Activated T-cell treated with anti-CD3 and anti-CD28 coated beads, Interleukin-2, amount 50 U/mL, for 4 hours (primary cell): ENCODE measurements at places on chromosomes 12 and 14.

- no peak for DNase-seq
These were observed 14.4 kb downstream of the EML1 start for GRCh38 chr14:99807413-99808153.

- no peak for DNase-seq
These were observed 67.6 kb downstream of the RIN3 start for GRCh38 chr14:92581206-92581605.

GRCh38 chr12:54019091-54019811 is 9.0 kb upstream of the HOXC6 start:
- no peak for DNase-seq

DNA sequence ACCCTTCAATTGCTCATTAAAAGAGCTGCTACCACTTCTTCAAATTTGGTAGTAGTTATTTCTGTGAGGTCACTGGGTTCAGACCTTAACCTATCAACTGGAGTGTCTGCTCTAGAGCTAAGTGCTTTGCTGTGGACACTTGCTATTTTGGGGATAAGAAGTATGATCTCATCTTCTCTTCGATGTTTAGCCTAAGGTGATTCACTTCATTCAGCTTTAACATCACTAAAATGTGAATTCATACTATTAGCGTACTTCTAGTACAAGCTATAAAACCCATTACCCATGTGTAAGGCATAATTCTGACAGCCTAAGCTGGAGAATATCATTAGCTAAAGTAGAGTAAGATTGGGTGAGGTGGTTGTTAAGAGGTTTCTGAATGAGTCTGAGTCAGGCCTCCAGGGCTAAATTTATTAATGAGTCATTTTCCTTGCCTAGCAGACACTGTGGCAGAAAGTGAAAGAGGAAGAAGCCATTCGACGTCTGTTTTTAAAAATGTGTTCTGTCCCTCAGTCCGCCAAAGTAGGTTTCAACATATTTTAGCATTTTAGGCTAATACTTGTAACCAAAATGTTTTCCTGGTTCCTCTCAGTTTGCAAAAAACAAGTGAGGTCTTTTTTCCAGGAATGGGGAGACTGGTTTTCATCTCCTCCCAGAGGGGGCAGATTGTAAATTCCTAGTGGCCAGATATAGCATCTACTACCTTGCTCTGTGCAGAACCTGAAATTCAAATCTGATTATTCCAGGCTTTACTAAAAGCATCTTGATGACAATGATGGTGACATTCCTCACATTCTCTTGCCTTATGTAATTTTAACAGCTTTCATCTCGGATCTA is 103.6 kb downstream of the SSPN start:
- no peak for DNase-seq

GRCh38 chr12:72491426-72491825 is 219.3 kb downstream of the TRHDE start:
- DNase-seq: no peak

DNA sequence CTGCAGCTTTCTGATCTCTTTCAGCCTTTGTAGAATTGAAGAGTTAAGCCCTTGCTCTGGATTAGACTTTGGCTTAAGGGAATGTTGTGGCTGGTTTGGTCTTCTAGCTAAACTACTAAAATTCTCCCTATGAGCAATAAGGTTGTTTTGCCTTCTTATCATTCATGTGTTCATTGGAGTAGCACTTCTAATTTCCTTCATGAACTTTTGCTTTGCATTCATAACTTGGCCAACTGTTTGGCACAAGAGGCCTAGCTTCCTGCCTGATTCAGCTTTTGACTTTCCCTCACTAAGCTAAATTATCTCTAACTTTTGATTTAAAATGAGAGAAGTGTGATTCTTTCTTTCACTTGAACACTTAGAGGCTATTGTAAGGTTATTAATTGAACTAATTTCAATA is 384.3 kb downstream of the RAD51B start:
- DNase-seq: no peak

- no peak for DNase-seq
These were observed 2.6 kb upstream of the CAPRIN2 start for GRCh38 chr12:30757316-30757715.

DNA sequence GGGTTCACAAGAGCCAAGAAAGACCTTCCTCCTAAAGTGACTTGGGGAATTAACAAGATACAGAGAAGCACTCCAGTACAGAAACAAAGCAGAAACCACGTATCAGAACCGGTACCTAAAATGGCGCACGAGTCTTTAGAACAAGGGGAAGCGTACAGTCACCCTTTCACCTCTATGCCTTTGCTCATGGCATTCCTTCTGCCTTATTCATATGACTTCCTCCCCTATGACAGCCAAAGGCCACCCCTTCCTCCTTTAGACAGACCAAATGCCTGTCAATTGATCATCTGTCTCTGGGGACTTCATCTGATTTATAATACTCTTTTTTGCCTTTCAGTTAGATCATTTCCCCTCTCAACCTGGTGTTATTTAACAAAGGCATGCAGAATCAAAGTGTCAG is 89.5 kb upstream of the OSBPL8 start:
- no peak for DNase-seq

DNA sequence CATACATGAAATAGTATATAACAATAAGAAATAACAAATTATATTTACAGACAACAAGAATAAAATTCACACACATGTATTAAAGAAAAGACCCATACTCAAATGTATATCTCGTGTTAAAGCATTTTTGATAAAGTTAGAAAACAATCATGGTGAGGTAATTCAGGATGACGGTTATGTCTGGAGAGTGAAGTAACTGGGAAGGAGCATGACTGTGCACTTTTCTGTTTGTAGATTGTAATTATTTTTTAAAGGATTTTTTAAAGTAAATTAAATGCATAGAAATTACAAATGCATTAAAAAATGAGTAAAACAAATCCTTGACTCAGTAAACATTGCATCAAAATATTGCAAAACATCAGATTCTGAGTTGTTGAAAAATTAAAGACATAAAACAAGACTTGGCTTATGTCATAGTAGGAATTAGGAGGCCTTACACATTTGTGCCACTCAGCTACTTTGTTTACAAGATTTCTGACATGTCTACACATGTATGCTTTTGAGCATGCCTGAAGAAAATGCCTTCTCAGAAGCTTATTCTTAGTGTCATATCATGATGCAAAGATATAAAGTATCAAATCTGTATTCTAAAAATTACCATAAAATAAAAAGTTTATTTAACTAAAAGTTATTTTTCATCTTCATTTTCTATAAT is 1325.1 kb downstream of the SLC16A7 start:
- no peak for DNase-seq

- DNase-seq: no peak
These were observed 26.2 kb downstream of the BCL11B start for GRCh38 chr14:99245564-99246511.

- DNase-seq: no peak
These were observed 256.7 kb upstream of the PLEKHG7 start for GRCh38 chr12:92446083-92446460.

DNA sequence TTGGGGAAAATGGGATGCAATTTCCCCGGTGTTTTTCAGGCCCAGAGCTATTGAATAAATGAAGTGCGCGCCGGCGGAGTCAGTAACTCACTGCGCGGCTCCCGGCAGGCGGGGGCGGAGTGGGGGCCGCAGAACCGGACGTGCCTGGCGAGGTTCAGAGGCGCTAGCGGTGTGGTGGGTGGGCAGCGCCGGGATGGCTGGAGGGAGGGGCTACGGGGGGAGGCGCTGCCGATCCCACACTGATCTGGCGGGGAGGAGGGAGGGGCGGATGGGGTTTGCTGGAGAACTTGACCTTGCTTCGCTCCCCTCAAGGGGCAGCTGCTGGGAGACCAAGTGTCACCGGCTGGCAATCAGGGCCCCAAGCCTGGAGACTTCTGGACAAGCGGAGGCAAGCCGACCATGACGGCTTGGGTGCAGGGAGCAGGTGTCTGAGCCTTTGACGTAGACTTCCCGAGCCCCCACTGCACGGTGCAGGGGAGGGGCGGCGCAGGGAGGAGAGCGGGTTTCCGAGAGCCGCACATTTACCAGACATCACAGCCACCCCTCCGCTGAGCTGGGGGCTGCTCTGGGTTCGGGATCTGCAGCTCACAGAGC is 174.1 kb upstream of the RTL1 start:
- no peak for DNase-seq

DNA sequence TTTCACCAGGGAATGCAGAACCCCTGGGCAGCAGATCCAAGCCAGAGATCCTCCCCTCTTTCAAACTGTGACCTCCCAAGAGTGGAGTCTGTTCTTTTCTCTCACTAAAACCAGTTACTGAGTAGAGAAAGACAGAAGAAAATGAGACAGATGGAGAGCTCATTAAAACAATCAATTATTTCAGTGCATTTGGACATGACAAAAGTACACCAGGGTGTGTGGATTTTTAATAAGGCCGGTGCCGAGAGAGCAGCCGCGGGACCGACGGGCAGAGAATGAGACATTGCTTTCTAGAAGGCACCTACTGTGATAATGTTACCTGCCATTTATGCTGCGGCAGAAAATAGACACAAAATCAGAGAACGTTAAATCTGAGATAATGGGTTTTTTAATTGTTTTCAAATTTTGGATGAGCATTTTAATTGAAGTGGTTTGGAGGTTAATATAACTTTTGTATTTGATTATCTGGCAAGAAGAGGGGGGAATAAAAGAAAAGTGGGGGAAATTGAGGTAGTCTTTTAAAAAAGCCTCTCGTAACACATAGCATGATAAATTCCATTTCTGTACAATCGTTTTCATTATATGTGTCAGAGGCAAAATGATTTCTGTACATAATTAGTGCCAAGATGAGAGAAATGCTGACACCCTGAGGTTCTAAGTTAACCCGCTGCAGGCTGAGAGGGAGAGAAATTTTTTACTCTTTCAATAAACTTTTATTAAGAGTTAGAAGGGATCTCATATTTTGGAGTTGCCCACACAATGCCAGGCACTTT is 70.8 kb downstream of the HSPB8 start:
- DNase-seq: no peak

GRCh38 chr12:91704446-91704845 is 441.2 kb downstream of the BTG1 start:
- no peak for DNase-seq

DNA sequence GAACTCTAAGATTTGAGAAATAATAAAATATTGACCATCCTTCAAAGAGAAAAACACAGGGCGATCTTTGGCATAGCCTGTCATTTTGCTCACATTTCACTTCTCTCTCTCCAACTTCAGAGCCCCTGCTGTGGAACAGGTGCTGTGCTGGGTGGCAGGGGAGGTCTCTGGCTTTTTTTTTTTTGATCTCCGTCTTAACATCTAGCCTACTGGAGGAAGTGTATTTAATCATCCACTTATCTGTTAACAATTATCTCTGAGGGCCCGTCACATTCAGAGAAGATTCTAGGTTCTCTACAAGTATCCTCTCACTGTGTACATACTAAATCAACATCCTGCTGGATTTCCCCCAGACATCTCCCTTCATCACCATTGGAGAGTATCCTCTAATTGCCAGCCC is 34.1 kb downstream of the CHST11 start:
- DNase-seq: no peak

DNA sequence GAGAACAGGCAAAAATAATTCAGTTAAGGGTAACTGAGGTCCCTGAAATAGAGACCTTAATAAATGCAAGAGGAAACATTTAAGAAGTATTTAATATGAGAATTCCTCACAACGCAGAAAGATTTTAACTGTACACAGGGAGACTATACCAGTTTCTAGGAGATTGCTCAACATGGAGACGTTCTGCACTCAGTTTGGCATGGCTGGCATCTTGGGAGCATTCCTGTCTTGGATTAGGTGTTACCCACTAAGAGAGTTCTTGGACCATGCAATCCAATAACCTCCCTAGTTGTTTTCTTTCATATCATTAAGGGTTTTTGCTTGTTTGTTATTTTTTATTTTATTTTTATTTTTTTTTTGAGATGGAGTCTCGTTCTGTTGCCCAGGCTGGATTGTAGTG is 302.4 kb downstream of the NELL2 start:
- DNase-seq: no peak

GRCh38 chr14:80216818-80217217 is 5.5 kb upstream of the DIO2 start:
- no peak for DNase-seq

DNA sequence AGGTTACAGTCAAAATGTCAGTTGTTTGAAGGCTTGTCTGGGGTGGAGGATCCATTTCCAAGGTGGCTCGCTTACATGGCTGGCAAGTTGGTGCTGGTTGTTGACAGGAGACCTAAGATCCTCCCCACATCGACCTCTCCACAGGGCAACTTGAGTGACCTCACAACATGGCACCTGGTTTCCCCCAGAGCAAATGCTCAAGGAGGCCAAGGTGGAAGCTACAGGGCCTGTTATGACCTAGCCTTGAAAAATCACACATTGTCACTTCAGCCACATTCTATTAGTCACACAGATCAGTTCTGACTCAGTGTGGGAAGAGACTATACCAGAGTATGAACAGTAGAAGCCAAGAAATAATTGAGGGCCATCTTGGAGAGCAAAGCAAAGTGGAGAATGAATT is 11.3 kb upstream of the GNG2 start:
- no peak for DNase-seq

DNA sequence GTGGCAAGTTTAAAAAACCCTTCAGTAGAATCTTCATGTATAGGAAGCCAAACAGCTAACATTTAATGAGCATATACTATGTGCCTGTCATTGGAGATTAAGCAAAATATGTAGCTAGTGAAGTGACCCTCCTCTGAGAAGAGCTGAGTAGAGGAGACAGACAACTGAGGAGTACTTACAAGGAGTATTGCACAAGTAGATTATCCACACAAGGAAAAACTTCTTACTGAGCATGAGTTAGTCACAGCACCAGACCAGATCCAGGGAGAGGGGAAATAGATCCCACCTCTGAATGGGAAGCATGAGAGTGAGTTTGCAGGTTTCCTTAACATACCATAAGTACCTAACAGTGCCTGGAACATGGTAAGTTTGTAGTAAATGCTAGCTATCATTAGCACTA is 33.0 kb downstream of the FRMD6 start:
- DNase-seq: no peak

DNA sequence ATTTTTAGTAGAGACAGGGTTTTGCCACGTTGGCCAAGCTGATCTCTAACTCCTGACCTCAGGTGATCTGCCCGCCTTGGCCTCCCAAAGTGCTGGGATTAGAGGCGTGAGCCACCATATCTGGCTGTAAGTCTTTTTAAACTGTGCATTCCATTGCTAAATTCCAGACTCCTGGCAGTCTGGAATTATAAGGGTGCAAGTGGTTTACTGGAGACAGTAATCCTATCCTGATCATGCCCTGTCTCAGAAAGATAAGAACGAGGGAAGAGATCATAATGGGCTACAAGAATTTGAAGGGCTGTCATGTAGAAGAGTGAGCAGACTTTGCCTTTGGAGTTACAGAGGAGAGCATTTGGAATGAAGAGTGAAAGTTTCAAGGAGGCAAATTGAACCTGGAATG is 6.8 kb upstream of the SLC4A8 start:
- no peak for DNase-seq

DNA sequence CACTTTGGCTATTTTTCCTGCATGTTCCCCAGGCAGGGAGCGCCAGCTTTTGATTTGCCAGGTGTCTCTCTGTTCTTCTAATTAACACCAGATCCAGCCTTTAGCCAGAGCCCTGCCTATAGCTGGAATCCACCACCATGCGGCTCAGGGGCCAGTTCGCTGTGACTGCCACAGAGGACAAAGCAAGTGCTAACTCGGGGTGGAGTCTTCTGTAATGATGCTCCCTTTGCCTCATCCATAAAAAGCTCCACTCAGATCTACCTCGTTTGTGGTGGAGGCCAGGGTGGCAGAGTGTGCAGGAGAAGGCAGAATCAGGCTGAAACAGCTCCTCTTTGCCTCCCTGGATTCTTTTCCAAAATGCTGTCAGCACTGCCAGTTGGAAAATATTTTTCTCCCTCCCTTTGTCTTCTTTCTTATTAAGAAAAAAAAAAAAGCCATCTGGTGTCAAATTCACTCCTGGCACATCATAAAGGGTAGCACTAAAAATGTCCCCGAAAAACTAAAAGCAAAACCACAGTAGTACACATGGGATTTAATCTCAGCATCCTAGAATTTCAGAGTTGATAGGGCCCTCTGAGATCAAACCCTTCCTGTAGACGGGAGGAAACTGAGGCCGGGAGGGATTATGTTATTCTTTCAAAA is 18.0 kb upstream of the CTDSP2 start:
- DNase-seq: no peak
